ENCODE measurements at places on chromosomes 1 and 21.

DNA sequence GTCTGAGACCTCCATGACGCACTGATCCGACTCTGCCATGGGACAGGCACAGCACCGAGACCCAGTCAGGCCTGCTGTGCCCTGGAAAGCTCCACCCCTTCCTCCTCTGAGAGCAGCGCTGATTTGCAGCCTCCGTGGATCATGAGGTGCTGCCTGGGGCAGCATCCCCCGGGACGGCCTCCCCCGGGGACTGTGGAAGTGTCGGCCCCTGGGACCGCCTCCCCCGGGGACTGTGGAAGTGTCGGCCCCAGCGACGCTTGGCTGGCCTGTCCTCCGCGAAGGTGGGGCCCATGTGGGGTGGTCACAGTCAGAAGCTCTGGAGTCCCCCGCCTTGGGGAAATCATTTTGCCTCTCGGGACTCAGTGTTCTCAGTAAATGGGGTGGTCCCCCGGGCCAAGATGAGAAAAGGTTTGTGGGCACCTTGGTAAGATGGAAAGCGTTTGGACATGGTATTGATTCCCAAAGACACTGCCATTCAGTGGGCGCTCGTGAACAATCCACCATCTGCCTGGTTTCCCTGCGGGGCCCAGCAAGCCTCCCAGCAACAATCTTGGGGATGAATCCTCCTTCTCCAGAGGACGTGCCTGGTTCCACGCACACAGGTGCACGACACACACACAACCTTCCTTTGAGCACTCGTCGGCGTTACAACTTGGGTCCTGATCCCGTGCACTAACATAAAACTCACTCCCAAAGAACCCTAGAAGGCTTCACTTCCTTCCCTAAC, 3.0 kb downstream of the TFF2 start:
- DNase-seq, result no peak

DNA sequence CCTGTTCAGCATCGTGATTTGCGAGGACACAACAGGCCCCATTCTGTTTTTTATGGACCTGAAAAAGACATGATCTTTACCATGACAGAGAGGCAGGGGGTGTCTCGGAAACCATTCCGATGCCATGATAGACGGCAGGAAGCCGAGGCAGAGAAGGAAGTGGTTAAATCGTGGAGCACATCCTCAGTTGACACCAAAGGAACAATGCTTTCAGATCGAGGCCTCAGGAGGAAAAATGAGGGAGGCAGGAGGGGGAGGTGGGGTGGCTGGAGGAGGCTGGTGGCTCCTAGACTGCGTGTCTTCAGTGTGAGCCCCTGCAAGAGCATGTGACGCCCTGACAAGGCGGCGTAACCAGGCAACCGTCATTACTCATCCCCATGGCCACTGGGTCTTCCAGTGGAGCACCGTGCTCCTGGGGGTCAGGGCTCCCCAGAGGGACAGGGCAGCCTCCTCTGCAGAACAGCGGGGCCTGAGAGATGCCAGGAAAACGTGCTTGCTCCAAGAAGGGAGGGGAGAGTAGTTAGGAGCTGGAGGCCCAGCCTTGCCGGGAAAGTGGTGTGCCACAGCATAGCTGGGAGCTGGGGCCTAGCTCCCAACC, 172.8 kb upstream of the TMEM51 start:
- no peak for DNase-seq

- no peak for DNase-seq
Measured at GRCh38 chr1:8349961-8350360, 32.0 kb downstream of the SLC45A1 start.

DNA sequence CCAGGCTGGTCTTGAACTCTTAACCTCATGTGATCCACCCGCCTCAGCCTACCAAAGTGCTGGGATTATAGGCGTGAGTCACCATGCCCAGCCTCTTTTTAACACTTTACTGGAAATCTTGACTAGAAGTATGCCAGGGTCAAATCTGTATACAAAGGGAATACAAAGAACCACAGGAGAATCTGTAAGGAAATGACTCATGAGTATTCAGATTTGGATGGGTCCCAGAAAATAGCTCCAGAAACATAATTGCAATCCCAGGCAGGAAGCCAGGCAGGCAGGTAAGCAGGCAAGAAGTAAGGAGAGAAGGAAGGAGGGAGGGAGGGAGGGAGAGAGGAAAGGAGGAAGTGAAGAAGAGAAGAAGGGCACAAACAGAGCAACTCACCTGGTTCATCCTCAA, 22.8 kb upstream of the TIAM1 start:
- DNase-seq, result no peak

DNA sequence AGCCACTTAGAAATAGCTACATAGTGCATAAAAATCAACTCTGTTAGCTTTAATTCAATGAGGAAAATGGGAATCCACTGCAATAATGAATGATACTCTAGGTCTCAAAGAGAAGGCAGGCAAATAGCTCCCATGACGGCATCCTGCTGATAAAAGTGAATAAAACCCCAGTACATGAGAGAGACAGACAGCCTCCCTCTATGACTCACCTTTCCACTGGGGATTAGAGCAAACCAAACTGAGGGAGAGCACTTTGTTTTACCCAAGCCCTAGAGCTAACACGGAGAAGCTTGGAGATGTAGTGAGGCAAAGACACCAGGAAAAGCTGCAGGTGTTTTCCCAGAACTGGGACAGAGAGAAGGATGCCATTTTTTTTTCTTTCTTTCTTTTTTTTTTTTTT, 621.9 kb downstream of the LRRIQ3 start:
- no peak for DNase-seq

- peak; percentile 85 for DNase-seq
Measured at GRCh38 chr1:31937300-31938183, 626 bp downstream of the PTP4A2 start.

DNA sequence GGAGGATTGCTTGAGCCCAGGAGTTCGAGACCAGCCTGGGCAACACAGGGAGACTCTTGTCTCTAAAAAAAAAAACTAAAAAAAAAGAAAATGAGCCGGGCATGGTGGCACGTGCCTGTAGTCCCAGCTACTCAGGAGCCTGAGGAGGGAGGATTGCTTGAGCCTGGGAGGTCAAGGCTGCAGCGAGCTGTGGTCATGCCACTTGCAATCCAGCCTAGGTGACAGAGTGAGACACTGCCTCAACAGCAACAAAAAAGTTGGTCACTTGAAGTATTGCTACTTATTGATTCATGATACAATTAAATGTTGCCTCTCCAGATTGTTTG, 57.9 kb upstream of the CXADR start:
- DNase-seq, result no peak

DNA sequence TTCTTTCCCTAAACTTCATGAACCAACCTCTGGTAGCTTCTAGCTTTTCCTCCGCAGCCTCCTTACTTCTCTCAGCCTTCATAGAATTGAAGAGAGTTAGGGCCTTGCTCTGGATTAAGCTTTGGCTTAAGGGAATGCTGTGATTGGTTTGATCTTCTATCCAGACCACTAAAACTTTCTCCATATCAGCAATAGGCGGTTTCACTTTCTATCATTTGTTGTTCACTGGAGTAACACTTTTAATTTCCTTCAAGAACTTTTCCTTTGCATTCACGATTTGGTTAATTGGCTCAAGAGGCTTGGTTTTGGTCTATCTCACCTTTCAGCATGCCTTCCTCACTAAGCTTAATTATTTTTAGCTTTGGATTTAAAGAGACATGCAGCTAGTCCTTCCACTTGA, 5.1 kb downstream of the URB2 start:
- no peak for DNase-seq

- no peak for DNase-seq
Measured at GRCh38 chr1:84402060-84402459, 3.8 kb downstream of the DNASE2B start.

GRCh38 chr1:183942933-183943693, 94.4 kb downstream of the COLGALT2 start:
- DNase-seq, result no peak

- DNase-seq, result no peak
Measured at GRCh38 chr1:55288245-55288644, 73.1 kb upstream of the USP24 start.

GRCh38 chr21:33377221-33377920, 25.8 kb upstream of the IFNGR2 start:
- DNase-seq, result no peak

GRCh38 chr1:27011058-27011764, 1.4 kb downstream of the TENT5B start:
- no peak for DNase-seq

DNA sequence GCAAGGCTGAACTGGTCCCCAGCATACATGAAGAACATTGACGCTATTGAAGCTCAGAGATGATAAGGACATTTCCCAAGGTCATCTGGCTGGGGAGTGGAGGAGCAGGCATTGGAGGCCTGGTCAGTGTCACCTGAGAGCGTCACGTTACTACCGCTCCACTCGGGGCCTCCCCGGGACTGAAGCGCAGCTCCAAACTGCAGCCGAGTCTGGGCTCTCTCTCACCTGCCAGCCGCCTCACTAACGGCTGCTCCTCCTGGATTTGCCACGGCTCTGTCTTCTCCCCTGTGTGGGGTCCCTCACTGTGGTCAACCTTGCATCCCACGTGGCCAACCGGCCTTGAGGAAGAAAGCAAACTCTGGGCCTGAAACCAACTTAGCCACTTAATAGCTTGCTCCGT, 111.3 kb downstream of the ADSS2 start:
- no peak for DNase-seq

DNA sequence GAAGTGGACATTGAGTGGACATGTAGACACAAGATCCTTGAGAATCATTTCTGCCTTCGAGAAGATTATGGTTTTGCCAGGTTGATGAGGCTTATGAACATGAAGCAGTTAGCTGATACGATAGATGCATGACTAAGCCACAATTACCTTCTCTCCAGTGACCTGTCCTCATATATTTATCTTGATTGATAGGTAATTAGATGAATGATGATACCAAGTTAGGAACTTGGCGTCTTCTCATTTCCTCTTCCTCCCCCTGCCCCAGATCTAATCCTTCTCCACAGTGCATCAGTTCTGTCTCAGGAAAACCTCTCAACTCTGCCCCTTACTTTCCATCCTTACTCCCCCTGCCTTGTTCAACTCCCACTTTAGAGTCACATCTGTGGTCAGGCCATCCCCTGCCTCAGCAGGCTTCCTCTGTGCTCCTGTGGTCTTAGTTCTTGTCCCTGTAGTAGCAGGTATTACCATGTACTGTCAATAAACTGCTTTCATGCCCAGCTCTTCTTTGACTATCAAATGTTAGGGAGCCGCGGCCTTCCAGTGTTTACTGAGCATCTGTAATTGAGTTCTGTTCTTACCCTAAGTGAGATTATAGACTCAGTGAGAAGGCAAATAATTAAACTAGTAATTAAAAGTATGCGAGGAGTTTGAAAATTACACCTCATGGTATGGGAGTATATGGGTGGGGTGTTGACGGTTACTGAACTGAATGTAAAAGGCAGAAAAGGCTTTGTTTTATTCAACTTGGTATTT, 5.1 kb downstream of the ST6GALNAC3 start:
- DNase-seq, result no peak

GRCh38 chr1:151513626-151514121, 2.5 kb downstream of the CGN start:
- DNase-seq, result peak; percentile 41
